ENCODE measurements at places on chromosomes 3 and 15. TPM values are rescaled to one million over a fixed set of nuclear protein-coding genes. Genes with fewer than 3 reads are reported as not detected.

IQCF5 gene
- total RNA-seq = not detected

GRCh38 chr15:53412542-53412941, 346.9 kb downstream of the WDR72 start:
- no peak for DNase-seq

- DNase-seq = no peak
These were observed 56.7 kb upstream of the MYRIP start for GRCh38 chr3:39752751-39753150.

DNA sequence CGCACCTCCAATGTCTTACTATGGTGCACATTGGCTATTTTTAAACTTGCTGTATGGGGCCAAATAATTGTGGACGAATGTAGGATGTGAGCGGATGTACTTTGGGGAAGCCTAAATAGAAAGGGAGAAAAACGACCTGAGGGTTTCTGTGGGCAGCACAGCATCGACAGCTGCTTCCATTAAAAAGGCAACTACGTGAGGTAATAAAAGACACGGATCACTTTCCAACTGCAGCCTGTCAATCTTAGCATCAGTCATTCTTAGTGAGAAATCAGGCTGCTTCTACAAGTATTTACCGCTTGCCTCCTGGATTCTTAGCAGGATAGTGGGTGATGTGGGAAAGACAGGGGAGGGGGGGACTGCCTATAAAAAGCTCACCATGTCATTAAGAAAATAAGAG, 186.7 kb upstream of the SLC2A2 start:
- no peak for DNase-seq
